Stimulated activated CD4-positive, alpha-beta T cell treated with anti-CD3 and anti-CD28 coated beads, Interleukin-1b, Interleukin-23, amount 100 ng/mL, for 1 hour (primary cell): ENCODE measurements at places on chromosomes 4 and X.

- no peak for DNase-seq
Observed at GRCh38 chrX:77875372-77875771, 19.9 kb downstream of the MAGT1 start.

DNA sequence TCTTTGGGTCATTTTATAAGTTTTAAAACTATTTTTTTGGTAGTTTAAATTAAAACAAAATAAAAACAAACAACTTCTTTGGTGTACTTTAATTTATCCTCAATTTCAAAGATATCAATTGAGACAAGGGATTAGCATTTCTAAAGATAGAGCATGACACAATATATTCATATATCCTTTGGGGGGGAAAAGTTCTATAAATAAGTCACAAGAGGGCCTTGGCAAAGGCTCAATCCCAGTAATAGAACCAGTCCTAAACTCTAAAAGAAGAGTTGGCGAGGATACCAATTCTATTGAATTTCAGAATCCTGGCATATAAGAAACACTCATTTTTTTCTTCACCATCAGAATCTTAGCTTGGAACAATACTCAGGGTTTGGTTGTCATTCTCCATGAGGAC, 89.7 kb downstream of the COL4A6 start:
- no peak for DNase-seq

DNA sequence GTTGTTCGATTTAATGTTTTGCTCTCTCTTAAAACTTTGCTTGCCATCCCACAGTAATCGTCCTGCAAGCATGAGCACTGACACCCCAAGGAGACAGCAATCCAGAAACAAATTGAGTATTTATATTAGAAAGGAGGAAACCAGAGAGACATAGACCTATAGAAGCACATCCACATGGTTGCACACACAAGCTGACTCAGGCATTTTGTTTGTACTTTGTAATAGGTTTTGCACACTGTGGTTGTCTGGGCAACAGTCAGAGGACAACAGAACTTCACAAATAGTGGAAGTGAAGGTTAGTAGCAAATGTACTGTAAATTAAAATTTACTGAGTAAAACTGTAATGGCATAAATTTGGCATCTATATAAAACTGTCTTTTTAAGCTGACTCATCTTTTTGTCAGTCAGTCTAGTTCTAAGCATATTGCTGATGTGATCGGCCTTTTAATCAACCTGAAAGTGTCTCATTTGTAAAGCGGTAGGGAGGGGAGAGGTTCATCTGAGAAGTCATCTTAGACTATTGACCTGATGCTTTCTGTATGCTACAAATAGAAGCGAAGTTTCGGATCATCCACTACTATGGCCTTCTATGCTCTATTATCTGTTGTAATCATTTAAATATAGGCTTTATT, 1624.7 kb downstream of the ARAP2 start:
- DNase-seq, result no peak

GRCh38 chr4:103498161-103499070, 221.4 kb downstream of the TACR3 start:
- DNase-seq, result no peak

- no peak for DNase-seq
Observed at GRCh38 chr4:26075583-26075982, 161.6 kb downstream of the SMIM20 start.

DNA sequence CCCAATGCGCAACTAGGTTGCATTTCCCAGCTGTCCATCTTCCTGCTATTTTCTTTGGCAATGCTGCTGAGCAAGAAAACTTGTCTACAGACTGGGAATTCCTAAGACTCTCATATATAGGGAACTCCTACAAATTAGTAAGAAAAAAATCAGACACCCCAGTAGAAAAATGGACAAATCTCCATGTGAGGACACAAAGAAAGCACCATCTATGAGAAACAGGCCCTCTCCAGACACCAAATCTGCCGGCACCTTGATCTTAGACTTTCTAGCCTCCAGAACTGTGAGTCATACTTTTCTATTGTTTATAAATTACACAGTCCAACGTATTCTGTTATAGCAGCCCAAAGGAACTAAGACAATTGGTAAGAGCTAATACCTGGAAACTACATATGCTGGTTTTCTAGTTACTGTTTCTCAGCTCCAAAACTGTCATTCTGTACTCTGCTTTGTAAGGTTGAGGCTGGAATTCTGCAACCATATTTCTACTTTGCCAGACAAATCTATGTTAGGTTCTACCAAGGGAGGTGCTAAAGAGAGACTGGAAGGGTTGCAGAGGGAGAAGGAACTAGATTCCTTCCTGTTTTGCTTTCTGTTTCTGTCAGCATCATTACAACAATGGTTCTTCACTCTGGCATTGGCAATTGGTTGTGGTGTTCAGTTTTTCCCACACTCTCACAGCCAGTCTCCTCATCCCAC, 35.7 kb upstream of the FAM241A start:
- no peak for DNase-seq

DNA sequence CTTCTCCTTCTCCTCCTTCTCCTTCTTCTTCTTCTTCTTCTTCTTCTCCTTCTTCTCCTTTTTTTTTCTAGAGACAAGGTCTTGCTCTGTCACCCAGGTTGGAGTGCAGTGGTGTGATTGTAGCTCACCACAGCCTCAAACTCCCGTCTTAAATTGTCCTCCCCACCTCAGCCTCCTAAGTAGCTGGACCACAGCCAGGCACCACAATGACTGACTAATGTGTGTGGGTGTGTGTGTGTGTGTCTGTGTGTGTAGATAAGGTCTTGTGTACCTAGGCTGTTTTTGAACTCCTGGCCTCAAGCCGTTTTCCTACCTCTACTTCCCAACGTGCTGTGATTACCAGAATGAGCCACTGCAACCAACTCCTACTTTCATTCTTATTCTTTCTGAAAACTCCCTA, 390.9 kb downstream of the ADAM29 start:
- DNase-seq, result no peak

GRCh38 chr4:22339491-22339890, 176.4 kb downstream of the ADGRA3 start:
- no peak for DNase-seq

GRCh38 chrX:38341442-38341841, 11.0 kb upstream of the OTC start:
- no peak for DNase-seq

- no peak for DNase-seq
Observed at GRCh38 chr4:134393592-134393991, 192.0 kb upstream of the PABPC4L start.

GRCh38 chr4:163923092-163923491, 428.6 kb downstream of the TMA16 start:
- no peak for DNase-seq

GRCh38 chrX:50815120-50815519, 1.1 kb upstream of the SHROOM4 start:
- no peak for DNase-seq

GRCh38 chr4:21544955-21545354, 403.6 kb downstream of the KCNIP4 start:
- no peak for DNase-seq

- DNase-seq, result no peak
Observed at GRCh38 chrX:41661366-41662095, 27.2 kb upstream of the GPR34 start.

DNA sequence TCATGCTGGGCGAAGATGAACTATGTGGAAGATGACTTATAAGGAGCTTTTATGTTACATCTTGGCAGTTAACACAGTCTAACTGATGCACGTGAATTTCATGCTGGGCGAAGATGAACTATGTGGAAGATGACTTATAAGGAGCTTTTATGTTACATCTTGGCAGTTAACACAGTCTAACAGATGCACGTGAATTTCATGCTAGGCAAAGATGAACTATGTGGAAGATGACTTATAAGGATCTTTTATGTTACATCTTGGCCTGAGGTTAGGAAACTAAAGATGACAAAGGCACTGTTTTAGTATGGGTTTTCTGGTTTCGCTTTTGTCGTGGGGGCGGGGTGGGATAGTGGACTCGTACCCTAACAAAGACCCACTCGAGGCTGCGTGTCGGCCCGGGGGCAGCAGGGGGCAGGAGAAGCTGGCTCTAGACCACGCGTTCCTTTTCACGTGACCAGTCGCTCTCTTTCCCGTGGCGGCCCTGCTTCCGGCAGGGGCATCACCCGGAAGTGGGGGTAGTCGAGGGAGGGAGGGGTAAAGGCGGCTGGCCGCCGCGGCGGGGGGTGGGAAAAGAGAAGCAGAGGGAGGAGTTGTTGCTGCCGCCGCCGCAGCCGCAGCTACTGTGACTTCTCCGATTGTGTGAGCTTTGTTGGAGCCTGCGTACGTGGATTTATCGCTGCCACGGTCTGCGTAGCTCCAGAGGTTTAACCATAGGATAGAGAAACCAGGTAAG, at the start of gene ATP7A:
Gene ATP7A, plus strand, starts transcription at position 586 of the 733 bp plus-strand sequence. CDS start 60,949 bp downstream, outside the sequence.
- DNase-seq, result peak; percentile 82

- DNase-seq, result no peak
Observed at GRCh38 chrX:40729598-40730584, 5.5 kb downstream of the MED14 start.

DNA sequence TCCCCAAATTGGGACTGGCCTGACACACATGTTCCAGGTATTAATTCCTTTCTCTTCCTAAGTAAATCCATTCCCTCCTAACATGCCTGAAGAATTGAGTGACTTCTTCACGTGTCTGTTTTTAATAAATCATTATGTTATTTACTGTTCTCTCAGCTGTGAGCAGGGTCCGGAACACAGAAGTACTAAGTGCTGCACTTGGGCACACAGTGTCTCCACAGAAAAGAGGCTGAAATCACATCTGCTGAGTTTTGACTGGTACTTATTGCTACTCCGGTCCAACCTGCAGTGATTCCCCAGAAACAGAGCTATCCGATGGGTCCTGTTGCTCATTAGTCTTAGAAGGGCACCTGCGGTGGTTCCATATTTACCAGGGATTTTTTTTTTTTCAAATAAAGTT, 202.6 kb downstream of the RBM46 start:
- DNase-seq, result no peak

DNA sequence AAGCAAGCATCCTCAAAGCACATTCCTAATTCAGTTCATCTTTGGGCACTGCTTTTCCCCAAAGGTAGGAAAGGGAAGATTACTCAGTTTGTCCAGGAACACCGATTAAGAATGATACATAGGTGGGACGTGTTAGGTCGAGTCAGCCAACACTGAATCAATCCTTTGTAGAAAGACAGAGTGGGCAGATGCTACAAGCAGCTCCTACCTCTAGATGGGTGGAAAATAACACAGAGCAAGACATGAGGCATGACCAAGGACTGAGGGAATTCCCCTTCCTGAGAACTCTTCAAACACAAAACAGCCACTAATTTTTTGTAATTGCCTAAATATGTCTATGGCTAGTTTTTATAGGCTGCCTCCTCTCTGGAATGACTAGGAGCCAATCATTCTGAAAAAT, 331.7 kb downstream of the HNRNPD start:
- DNase-seq, result no peak

GRCh38 chr4:1048773-1049590, 37.6 kb downstream of the FGFRL1 start:
- DNase-seq, result no peak

- DNase-seq, result no peak
Observed at GRCh38 chr4:159024266-159024665, 78.6 kb upstream of the RAPGEF2 start.

GRCh38 chr4:2252530-2253091, 9.3 kb downstream of the MXD4 start:
- no peak for DNase-seq

GRCh38 chrX:153647461-153648357, 706 bp downstream of the DUSP9 start:
- DNase-seq, result no peak

- no peak for DNase-seq
Observed at GRCh38 chrX:99445336-99445735, 964.7 kb downstream of the PCDH19 start.

GRCh38 chr4:188138227-188138626, 1.0 kb upstream of the TRIML1 start:
- no peak for DNase-seq

GRCh38 chr4:122700178-122700725, 32.3 kb upstream of the BBS12 start:
- no peak for DNase-seq

GRCh38 chr4:106056914-106057313, 161.6 kb downstream of the NPNT start:
- no peak for DNase-seq

GRCh38 chr4:150078041-150078578, at the start of gene DCLK2:
Gene DCLK2, plus strand, starts transcription at chr4:150078445. Its CDS starts 583 bp downstream, at chr4:150079028.
- DNase-seq, result no peak

DNA sequence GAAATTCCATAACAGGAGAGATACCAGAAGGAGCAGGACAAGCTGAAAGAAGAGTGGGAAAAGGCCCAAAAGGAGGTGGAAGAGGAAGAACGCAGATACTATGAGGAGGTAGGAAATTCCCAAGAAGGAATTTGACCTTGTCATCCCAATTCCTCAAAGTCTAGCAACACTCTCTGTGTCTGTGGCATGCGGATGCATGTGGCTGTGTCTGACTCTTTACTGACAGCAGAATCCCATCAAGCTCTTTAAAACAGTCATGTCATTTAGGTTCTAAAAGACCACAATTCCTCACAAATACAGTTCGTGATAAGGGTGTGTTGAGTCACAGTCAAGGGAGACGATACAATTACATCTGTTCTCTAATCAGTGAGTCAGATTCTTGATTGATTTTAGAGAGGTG, 68.5 kb downstream of the PHOX2B start:
- no peak for DNase-seq

- DNase-seq, result no peak
Observed at GRCh38 chrX:69504626-69505612, 793 bp downstream of the NALF2 start.

GRCh38 chrX:85378461-85378860, 1.0 kb downstream of the POF1B start:
- no peak for DNase-seq

GRCh38 chr4:182928061-182928460, 10.9 kb upstream of the DCTD start:
- no peak for DNase-seq

DNA sequence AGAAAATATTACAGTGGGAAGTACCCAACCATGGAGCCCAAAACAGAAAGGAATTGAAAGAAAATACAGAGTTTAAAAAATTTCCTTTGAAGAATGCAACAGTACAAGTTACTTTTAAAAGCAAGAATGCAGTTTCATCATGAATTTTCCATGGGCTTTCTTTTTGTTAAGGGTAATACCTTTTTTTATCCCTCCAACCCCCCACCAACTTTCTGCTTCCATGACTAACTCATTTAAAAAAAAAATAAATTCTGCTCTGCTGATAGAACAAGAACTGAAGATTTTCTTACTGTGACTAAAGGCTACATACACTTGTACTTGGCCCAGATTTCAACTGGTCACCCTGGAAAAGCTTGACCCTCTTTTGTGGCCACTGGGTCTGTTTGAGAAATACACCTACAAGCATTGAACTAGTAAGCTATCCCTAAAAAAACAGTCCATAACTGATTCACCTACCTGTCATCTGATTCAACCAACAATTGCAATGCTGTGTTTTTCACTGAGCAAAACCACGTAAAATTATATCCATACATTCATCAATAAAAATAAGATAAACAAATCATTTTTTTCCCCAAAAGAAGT, 214.2 kb downstream of the NSUN7 start:
- DNase-seq, result no peak

GRCh38 chrX:100072336-100072735, 337.7 kb downstream of the PCDH19 start:
- DNase-seq, result no peak

DNA sequence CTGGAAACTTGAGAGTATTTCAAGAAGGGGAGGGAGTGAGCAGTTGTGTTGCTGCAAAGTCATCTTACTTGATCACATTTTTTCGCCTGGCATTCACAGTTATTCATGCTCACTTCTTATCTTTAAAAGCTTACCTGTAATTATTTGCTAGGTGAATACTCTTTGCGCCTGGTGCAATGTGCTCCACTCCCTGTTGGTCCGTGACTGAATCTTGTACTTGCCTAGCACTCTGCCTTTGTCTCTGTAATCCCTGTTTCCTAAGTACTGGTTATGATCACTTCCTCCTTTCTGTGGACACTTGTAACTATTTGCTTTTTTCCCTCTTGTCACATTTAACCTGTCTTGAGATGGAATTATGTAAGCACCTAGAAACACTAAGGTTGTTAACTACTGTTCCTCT, 5.8 kb downstream of the BMP2K start:
- DNase-seq, result no peak
